Spinal cord (tissue), 10 donors: ENCODE measurements at places on chromosomes 11 and 22.

DNA sequence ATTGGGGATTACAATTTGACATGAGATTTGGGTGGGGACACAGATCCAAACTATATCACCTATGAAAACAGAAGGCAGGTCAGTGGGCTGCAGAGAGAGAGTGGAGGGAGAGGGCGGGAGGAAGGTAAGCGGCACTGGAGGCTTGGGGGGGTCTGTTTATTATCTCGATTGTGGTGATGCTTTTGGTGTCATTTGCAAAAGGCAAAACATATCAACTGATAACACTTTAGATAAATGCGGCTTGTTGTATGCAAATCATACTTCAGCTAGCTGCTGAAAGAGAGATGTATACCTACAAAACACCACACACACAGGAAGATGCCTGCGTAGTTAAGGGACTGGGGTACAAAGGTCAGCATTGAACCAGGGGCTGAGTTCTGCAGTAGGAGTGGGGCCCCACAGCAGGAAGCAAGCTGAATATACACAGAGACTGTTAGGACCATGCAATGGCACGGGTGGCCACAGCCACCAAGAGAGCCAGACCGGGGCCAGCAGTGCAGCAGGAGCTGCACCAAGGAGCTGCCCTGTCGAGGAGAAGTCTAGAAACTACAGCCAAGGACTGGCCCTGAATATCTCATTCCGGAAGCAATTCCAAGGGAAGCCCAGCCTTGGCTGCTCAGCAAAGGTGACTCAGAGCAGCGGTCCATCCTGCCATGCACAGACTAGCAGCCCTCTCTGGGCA, 23.8 kb upstream of the TOLLIP start:
- H3K27ac ChIP-seq = no peak overlapping the region
- H3K36me3 ChIP-seq = no peaks in the 10 kb centered on the region
- no peaks in the 10 kb centered on the region for H3K27me3 ChIP-seq
- H3K4me1 ChIP-seq = peaks cover 16% of the 10 kb centered on the region

DNA sequence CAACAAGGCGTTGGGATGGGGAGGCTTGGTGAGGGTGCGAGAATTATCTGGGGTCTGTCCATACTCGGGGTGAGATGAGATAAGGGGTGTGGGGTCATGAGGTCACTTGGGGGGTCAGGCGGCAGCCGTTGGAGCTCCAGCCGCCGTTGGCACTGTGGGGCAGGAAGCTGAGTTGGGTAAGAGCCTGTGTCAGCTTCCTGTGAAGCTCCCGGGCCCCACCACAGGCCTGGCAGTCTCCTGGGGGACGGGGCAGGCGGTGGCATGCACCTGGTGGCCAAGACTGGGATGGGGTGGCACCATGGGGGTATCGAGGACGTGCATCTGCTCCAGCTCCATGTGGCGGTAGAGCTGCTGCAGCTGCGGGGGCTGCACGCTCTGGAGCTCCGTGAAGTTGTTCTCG, 7.1 kb upstream of the MYBPC3 start:
- DNase-seq = no peak
- H3K36me3 ChIP-seq = peaks cover 11% of the 10 kb centered on the region
- H3K4me1 ChIP-seq = no peaks in the 10 kb centered on the region

DNA sequence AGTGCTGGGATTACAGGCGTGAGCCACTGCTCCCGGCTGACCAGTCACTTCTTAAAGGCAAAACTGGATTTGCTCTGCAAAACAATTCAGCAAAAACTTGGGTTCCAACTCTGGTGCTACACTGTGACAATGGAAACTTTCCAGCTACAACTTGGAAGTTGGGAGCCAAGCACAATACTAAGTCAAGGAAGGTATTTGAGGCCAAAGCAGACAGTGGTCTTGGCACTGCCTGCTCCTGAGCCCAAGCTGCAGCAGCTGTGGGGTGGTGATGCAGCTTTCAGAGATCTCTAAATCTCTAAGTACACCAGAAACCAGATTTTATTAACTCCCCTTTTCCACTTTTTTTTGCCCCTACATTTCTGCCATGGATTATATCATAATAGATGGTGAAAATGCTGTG, 17.5 kb downstream of the ADM start:
- H3K27me3 ChIP-seq = no peaks in the 10 kb centered on the region
- H3K27ac ChIP-seq = peak overlapping the region; percentile 68
- no peaks in the 10 kb centered on the region for H3K36me3 ChIP-seq

- H3K27ac ChIP-seq = no peak overlapping the region
- no peak for DNase-seq
- H3K27me3 ChIP-seq = peaks cover 3% of the 10 kb centered on the region
- H3K4me1 ChIP-seq = peaks cover 6% of the 10 kb centered on the region
- H3K4me3 ChIP-seq = no peak overlapping the region
These were observed 40.4 kb upstream of the ETS1 start for GRCh38 chr11:128627666-128628324.

DNA sequence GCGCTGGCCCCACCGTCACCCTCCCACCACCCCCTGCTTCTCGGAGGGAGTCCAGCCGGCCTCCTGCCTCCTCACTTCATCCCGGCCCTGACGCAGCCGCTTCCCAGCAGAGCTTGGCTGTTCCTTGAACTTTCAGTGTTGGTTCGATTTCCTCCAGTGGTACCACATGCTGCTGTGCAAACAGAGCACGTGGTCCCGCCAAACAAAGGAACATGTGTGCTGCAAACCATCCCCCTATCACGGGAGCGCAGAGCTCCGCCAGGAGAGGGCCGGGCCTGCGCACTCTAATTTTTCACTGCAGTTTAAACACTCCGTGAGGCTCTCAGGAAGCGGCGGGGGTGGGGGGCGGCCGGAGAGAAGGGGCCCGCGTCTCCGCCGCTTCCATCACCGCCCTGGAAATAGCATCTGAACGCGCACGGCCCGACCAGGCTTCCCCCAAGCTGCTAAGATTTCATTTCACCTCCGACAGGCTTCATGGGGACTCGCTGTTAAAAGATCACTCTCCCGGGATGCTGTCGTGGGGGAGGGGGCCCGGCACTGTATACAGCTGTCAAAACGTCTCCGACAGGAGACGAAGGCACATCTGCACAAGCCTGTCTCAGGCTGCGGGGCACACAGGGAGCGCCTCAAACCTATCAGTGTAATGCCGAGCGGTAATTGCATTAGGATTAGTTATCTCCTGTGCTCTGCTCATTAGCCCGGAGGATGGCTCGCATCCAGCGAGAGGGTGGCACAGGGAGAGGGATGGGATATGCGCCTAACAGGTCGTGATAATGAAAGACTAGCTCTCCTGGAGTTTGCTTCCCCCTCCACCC, 269.9 kb upstream of the SORL1-AS1 start:
- H3K27ac ChIP-seq = peak overlapping the region; percentile 99
- DNase-seq = peak; percentile 99
- H3K4me3 ChIP-seq = peak overlapping the region; percentile 71
- H3K4me1 ChIP-seq = peaks cover 21% of the 10 kb centered on the region

GRCh38 chr22:26534874-26535602, 22.8 kb upstream of the TFIP11 start:
- no peaks in the 10 kb centered on the region for H3K4me1 ChIP-seq
- no peak overlapping the region for H3K4me3 ChIP-seq
- no peak for DNase-seq
- peaks cover 26% of the 10 kb centered on the region for H3K36me3 ChIP-seq
- H3K27me3 ChIP-seq = no peaks in the 10 kb centered on the region
- no peak overlapping the region for H3K27ac ChIP-seq

GRCh38 chr11:67468056-67468455, 995 bp downstream of the TMEM134 start:
- peak overlapping the region; percentile 76 for H3K4me3 ChIP-seq
- no peak overlapping the region for H3K27ac ChIP-seq
- peaks cover 49% of the 10 kb centered on the region for H3K4me1 ChIP-seq
- no peaks in the 10 kb centered on the region for H3K27me3 ChIP-seq
- H3K36me3 ChIP-seq = peaks cover 19% of the 10 kb centered on the region

GRCh38 chr11:6576471-6577373, 26.7 kb downstream of the RRP8 start:
- H3K4me1 ChIP-seq = peaks cover 18% of the 10 kb centered on the region
- no peak overlapping the region for H3K4me3 ChIP-seq
- peak overlapping the region; percentile 90 for H3K27ac ChIP-seq
- H3K36me3 ChIP-seq = no peaks in the 10 kb centered on the region

DNA sequence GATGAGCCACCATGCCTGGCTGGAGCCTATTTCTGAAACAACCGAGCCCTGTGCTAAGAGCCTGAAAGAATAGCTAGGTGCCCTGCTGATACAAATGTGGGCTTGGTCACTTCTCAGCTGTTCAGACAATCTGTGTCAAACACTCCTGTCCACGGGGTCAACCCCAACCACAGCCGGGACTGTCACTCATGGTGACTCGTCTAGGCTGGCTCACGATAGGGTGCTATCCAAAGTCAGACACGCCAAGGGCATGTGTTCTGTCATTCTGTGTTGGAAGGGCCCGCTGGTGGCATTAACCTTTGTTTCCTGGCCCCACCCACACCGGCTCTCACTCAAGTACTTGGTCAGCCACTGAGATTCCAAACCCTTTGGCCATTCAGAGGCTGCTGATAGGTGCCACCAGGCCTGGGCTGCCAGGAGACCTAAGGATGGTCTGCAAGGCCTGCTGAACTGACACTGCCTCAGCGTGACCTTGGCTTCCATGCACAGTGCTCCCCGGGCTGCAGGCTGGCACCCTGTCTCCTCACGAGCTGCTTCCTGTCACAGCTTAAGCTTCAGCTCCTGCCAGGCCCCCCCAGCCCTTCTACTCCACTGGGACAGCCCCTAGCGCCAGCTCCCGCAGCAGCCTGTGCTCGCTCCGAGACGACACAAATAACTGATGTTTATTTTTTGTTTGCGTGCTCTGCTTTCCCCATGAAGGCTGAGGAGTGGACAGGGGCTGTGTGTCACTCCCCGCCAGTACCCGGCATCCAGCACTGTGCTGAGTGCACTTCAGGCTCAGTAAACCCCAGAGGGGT, 14.2 kb upstream of the CDC42BPG start:
- H3K4me3 ChIP-seq = no peak overlapping the region
- DNase-seq = no peak
- H3K36me3 ChIP-seq = peaks cover 81% of the 10 kb centered on the region
- peaks cover 27% of the 10 kb centered on the region for H3K4me1 ChIP-seq

GRCh38 chr11:3837793-3838192, 3.0 kb downstream of the RHOG start:
- DNase-seq = no peak
- H3K27ac ChIP-seq = peak overlapping the region; percentile 1

DNA sequence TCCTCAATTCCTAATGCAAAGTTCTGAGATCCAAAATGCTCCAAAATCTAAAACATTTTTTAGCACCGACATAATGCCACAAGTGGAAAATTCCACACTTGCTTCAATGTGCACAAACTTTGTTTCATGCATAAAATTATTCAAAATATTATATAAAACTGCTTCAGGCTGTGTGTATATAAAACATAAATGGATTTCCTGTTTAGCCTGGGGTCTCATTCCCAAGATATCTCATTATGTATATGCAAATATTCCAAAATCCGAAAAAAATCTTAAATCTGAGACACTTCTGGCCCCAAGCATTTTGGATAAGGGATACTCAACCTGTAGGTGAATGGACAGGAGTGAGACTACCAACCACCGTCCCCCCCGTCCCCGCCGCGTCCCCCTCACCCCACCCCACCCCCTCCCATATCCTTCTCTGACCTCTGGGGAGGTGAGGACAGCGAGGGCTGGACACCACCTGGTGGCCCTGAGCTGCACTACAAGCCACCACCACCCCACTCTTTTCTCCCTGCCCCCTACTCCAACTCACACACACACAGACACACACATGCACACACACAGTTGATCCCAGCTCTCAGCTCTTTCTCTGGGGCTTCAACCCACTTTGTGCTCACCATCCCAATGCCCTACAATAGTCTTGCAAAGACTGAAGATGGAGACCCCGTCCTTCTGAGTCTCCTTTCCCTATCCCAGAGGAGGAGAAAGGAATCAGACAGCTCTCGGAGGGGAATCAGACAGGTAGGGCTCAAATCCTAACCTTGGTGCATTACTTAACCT, 101.0 kb downstream of the PDE2A start:
- no peak overlapping the region for H3K4me3 ChIP-seq
- H3K36me3 ChIP-seq = peaks cover 9% of the 10 kb centered on the region
- H3K27ac ChIP-seq = no peak overlapping the region
- no peaks in the 10 kb centered on the region for H3K27me3 ChIP-seq
- DNase-seq = no peak
- no peaks in the 10 kb centered on the region for H3K4me1 ChIP-seq

GRCh38 chr11:114075891-114076441, 16.5 kb downstream of the ZBTB16 start:
- H3K27me3 ChIP-seq = peaks cover 20% of the 10 kb centered on the region
- H3K27ac ChIP-seq = no peak overlapping the region
- H3K36me3 ChIP-seq = no peaks in the 10 kb centered on the region
- DNase-seq = no peak

GRCh38 chr22:37970864-37971263, 13.5 kb downstream of the SOX10 start:
- no peak overlapping the region for H3K27ac ChIP-seq
- no peak overlapping the region for H3K4me3 ChIP-seq
- DNase-seq = no peak
- peaks cover 67% of the 10 kb centered on the region for H3K36me3 ChIP-seq

- no peak overlapping the region for H3K27ac ChIP-seq
- H3K4me3 ChIP-seq = no peak overlapping the region
- H3K36me3 ChIP-seq = no peaks in the 10 kb centered on the region
- peaks cover 48% of the 10 kb centered on the region for H3K4me1 ChIP-seq
- no peak for DNase-seq
These were observed 670 bp downstream of the RASD2 start for GRCh38 chr22:35541254-35541748.

DNA sequence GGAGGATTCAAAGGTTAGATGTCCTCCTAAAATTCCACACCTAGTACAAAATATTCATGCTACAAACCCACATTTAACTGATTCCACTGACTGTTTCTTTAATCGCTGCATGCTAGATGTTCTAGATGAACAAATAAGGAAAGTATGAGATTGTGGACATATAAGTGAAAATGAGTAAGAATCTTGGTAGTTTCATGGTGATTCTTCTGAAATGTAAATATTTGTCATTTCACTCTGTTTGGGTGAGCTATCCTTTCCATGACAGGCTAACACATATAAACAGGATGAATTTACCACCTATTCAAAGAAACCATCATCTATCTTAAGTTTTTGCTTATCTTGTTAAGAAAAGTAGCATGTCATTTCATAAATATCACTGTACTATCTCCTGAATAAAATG, 14.8 kb downstream of the OR5B3 start:
- no peak overlapping the region for H3K27ac ChIP-seq
- H3K4me1 ChIP-seq = no peaks in the 10 kb centered on the region
- no peaks in the 10 kb centered on the region for H3K36me3 ChIP-seq
- H3K4me3 ChIP-seq = no peak overlapping the region

GRCh38 chr11:83205608-83206185, 12.2 kb downstream of the ANKRD42 start:
- H3K4me3 ChIP-seq = no peak overlapping the region
- no peak overlapping the region for H3K27ac ChIP-seq
- H3K27me3 ChIP-seq = no peaks in the 10 kb centered on the region
- peaks cover 5% of the 10 kb centered on the region for H3K36me3 ChIP-seq
- no peak for DNase-seq

DNA sequence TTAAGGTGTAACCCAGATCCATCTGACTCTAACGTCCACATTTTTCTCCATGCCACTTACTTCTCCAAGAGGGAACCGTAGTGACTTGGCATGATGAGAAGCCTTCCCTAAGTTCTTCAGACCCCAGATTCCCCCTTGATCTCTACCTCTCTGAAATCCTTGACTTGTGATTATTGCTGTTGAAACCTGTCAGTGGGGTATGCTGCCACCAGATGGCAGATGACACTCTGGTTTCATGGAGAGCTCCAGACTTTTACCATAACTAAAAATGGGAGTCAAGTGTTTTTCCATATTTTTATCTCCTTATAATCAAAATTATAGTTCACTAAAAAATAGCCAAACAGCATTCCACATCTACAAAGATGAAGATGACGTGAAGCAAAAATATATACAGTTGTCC, 504.2 kb downstream of the SOX6 start:
- no peaks in the 10 kb centered on the region for H3K27me3 ChIP-seq
- H3K36me3 ChIP-seq = no peaks in the 10 kb centered on the region
- H3K27ac ChIP-seq = no peak overlapping the region
